ENCODE measurements at places on chromosomes 6 and 20. TPM values are rescaled to one million over a fixed set of nuclear protein-coding genes. Genes with fewer than 3 reads are reported as not detected.

GRCh38 chr20:8777911-8778310 is 291.0 kb upstream of the PLCB4 start:
- DNase-seq: no peak

- DNase-seq: no peak
Measured at GRCh38 chr6:82521861-82522260, 158.2 kb downstream of the TPBG start.

GRCh38 chr6:29947077-29947980 is 5.0 kb downstream of the HLA-A start:
- DNase-seq: no peak

- DNase-seq: peak; percentile 66
Measured at GRCh38 chr6:140062043-140063020, 687.9 kb upstream of the CITED2 start.

DNA sequence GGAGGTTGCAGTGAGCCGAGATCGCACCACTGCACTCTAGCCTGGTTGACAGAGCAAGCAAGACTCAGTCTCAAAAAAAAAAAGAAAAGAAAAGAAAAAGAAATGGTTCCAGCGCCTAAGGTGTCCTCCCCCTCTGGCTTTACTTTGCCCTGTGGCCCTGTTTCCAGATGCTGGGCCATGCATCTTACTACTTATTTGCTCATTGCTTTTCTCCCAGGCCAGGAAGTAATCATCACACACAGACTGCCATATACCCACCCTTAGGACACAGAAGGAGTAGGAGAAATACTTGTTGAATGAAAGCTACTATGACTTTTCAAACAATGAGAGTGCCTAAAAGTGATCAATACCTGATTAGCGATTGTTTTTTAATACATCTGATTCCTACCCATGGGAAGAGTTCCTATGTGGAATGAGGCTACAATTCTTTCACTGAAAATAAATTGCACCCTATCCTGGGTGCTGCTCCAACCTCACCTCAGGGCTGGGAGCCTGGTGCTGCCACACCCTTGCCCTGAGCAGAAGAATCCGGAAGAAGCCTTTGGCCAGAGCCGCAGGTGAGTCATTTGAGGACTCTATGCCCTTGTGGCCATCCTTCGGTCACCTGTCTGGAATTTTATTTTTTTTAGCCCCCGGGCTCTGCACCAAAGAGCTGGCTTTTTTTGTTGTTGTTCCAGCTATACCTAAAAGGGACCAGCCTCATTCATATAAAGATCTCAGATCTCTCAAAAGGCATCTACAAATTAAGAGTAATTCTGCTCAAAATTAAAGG is 22.7 kb upstream of the TFAP2C start:
- DNase-seq: peak; percentile 99

DNA sequence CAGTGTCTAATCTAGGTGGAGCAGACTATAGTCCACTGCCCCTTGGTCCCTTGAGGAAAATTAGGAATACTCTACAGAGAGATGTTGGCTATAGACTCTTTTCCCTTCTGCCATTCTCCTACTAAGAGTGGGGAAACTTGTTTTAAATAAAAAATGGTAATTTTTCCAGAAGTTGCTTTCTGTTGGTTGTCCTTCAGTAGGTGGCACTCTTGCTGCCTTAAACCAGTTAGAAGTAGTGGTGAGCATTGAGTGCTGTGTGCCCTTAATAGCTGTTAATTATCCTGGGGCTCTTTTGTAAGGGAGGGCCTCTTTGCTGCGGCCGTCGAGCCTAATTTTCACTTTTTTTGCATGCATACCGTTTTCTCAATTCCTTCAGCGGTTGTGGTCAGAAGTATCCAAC is 2.8 kb downstream of the CMTR1 start:
- no peak for DNase-seq

- no peak for DNase-seq
Measured at GRCh38 chr6:95629551-95629950, 52.2 kb downstream of the MANEA start.

- no peak for DNase-seq
Measured at GRCh38 chr6:156694679-156695078, 82.5 kb upstream of the ARID1B start.

DNA sequence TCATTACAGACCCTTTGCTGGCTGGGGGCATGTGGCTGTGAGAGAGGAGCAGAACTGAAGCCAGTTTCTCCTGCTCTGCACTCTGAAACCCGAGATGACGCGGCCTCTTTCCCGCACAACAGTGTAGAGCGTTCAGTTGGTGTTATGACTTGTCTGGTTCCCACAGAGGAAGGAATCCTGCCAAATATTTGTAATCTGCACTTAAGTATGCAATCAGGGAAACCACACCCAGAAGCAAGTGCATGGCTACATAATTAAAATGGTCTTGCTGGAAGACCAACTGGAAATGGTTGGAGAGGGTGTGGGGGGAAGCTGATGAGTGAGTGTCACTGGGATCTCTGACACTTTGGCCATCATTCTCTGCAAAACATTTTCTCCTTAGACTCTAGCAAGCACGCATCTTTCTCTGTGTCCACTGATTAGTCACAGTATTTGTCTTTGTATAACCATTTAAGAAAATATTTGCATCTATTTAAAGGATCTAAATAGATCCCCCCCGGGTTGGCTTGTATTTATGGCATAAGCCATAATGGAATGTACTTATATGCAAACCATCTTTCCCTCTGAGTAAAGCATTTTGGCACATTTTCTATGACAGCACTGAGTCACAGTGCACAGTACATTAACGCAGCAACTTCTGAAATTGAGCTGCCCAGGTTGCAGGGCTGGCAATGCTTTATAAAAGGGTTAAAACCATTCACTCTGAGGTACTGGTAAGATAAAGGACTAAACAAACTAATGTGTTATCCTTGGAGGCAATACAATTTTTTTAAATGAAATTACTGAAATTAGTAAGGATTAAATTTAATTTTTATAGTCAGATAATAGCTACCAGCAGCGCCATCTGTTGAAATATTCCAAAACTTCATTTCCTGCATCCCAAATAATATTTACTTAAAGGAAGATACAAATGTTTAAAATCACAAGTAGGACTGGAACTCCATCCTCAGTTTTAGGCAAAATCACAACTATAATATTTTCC is 76.7 kb downstream of the FOXC1 start:
- peak; percentile 94 for DNase-seq

DNA sequence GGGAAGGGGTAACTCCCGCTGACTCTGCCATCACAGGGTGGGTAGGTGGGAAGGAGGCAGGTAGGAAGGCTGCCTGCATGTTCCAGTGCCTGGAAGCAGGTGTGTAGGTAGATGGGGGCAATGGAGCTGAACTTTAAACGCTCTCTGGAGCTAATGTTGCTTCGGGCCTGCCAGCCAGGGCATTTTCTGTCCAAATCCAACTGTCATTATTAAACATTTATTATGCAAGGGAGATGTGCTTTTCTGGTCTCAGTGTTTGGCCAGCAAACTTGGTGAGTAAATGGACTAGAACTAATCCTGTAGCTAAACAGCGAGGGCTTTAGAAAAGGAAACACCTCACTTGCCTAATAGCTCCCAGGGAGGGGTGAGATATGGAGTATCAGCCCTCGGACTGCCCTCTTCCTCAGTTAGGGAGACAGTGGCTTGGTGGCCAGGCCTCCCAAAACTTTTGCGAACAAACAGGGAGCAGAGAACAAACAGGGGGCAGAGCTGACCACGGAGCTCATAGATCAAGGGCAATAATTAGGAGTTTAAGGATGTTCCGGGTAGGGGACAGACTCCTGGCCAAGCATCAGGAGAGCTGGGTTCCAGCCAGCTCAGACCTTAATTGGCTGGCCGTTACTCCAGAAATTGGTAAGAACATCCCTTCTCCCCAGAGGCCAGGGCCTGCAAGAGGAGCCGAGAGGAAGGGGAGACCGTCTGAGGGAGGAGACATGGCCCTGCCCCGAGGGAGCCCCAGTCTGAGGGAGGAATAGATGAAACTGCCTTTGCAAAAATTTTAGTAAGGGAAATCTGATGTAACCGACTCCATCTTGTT is 131.1 kb downstream of the VEGFA start:
- DNase-seq: no peak

DNA sequence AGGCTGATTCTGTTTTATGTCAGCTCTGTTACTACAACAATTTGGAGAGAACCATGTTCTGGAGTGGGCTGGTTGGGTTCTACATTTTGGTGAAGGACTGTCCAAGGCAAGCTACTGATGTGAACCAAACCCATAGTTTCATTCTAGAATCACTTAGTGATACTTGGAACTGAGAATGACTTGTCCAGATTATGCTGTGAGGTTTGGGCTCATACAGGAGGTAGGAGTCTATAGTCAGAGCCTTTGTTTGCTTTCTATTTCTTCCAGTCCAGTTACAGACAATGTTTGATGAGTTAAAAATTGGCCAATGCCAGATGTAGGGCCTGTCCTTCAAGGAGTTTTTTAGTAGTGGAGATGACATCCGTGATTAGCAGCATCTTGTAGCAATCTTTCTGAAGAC is 97.9 kb downstream of the LRRC1 start:
- DNase-seq: no peak

DNA sequence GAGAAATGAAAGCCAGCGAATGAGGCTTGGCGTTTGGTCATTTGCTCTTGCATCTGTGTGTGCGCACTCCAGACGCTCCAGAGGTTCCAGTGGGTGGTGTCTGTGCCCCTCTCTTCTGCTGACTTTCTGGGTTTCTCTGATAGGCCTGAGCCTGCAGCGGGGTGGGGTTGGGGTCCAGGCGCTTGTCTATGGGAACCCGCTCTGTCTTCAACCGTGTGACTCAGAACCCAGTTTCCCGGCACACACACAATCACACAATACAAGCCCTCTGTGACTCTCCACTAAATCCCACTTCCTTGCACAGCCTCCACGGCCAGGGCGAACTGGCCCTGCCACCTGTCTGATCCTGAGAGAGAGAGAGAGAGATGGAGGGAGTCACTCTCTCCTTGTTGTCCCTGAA is 24.6 kb downstream of the RBM38 start:
- DNase-seq: no peak

- no peak for DNase-seq
Measured at GRCh38 chr20:58374906-58375758, 13.9 kb upstream of the VAPB start.

DNA sequence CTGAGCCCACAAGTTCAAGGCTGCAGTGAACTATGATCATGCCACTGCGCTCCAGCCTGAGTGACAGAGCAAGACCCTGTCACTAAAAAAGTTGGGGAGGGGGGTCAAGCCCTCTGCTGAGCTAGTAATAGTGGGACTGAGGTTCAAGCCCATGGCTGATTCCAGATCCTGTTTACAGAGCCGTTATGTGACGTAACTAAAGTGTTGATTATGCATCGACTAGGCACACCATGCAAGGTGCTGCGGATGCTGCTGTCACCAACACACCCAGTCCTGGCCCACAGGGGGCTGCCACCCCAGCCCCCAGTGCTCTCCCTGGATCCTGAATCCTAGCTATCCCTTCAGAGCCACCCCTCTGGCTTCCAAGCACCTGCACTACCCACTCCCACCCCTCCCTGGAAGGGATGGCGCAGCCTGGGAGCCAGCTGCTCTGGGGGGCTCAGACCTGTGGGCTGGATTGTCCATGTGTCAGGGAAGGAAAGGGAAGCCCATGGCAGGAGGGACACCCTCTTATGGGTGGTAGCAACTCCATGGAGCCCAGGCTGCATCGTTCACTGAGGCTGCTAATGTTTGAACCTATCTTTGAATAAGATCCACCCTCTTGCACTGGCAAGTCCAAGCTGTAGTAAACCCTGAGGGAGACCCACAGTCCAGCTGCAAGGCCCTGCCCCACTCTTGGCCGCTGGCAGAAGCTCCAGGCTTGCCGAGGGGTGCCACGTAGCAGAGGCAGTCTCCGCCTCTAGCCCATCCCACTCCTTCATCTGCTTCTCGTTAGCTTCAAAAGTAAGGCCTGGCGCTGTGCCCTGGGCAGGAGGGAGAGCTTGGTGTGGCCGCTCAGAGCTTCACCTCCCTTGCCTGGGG is 95.0 kb downstream of the SNX5 start:
- DNase-seq: peak; percentile 65

DNA sequence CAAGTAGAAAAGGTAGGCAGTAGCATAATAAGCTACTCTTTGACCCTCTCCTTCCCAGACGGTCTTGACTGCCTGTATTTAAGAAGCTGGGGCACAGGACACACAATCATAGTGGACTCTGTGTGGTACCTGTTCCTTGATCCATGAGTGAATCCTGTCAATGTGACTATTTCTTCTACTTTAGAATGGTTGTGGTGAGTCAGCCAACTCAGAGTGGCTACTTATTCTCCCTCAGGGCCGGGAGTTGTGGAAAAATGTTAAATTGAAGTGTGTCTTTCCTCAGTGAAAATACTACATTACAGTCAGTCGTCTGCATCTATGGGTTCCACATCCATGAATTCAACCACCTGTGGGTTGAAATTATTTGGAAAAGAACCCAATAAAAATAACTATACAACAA is 30.8 kb upstream of the PREP start:
- DNase-seq: peak; percentile 44

DNA sequence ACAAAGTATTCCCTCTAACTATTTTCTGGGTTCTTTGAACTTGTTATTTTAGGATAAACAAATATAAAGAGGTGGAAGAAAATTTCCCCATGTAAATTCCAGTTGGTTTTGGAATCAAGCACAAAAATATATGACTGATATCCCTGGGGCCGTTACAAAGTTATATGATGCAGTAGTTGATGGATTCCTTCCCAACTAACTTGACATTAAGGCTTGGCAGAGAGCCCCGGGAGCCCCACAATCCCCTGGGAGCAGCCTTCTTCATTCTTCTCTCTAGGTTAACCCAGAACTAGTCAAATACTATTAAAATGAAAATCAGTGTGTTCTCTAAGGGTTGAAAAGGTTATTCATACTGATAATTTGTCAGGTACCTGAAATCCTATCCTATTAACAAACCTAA is 508.9 kb upstream of the SOX4 start:
- DNase-seq: no peak

DNA sequence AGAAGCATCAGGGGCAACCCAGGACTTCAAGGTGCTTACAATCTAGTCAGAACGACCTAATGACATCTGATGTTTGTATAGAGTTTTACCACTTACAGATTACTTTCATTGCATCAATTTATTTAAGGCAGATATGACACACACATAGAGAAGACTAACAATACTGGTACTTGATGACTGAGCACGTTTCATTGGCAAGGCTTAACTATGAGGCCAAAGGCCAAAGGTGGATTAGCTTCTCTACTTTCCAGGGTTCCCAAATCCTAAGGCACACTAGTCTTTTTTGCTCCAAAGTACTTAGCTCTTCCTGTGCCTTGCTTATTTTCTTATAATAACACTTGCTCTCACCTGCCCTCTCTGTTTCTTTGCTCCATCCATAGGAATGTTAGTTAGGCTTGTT is 406.2 kb downstream of the ZFAND3 start:
- DNase-seq: no peak

Gene KCNK16
- not detected for total RNA-seq

Gene HLA-A
- total RNA-seq: 435 TPM

Gene SOBP
- total RNA-seq: 0.17 TPM

Gene PGK2
- not detected for total RNA-seq

Gene ABHD16B
- not detected for total RNA-seq

Gene DAAM2
- not detected for total RNA-seq

Gene LAMP5
- total RNA-seq: not detected

Gene PRDM1
- total RNA-seq: 2.5 TPM

Gene BICRAL
- 3.5 TPM for total RNA-seq

Gene TMC2
- total RNA-seq: not detected

Gene HFE
- total RNA-seq: not detected

Gene ACTR5
- 16.1 TPM for total RNA-seq

Data from PC-3 (cell line).